Cardiac septum (tissue), 1 donor: ENCODE measurements at places on chromosomes 7 and 10. TPM values are rescaled to one million over a fixed set of nuclear protein-coding genes. Genes with fewer than 3 reads are reported as not detected.

GRCh38 chr10:85668522-85668921 is 698.1 kb downstream of the GRID1 start:
- DNase-seq: no peak

DNA sequence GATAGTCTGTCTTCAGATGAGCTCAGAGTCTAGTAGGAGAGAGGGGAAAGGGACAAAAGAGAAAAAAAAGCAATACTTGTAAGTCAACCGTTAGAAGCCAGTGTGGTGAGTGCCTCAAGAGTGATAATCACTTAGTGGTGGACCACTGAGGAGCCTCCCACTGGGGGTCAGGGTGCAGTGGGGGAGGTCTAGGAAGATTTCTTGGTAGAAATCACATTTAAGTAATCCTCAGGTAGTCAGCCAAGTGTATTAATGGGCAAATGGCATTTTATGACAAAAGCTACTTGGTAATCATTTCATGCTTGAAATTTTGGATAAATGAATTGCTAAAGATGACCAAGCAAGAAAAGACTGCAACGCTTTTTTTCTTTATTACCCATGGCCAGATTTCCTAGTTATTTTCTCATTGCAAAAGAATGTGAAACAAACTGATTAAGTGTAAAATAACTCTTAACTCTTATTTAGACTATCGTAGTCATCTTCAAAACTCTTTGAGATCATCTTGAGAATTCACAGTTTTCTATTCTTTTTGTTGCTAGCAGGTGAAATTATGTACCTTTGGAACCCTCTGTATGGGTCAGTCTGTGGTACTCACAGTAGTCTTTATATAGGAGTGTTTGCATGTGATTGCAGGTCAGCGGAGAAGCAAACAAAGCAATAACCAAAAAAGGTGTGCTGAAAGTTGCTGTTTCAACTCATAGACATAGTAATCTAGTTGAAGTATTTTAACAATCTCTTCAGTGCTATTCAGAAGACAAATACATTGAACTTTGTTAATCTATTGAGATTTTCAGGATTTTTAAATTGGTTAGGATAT is 63.9 kb downstream of the PPP1R9A start:
- no peak for DNase-seq

GRCh38 chr7:106819546-106819945 is 45.5 kb upstream of the PIK3CG start:
- no peak for DNase-seq

- DNase-seq: no peak
These were observed 600.9 kb upstream of the MKI67 start for GRCh38 chr10:128727114-128727513.

The ZNF485 gene
- total RNA-seq: 1.7 TPM
